ENCODE measurements at places on chromosomes 1 and 21. TPM values are rescaled to one million over a fixed set of nuclear protein-coding genes. Genes with fewer than 3 reads are reported as not detected.

The FCRL3 gene
- not detected for total RNA-seq

The PIGP gene
- 7.1 TPM for total RNA-seq

The PLPP3 gene
- 93.4 TPM for total RNA-seq

The SLC45A3 gene
- 0.65 TPM for total RNA-seq

The FMO4 gene
- total RNA-seq, result 4.8 TPM

The REN gene
- not detected for total RNA-seq

The KRTAP19-1 gene
- total RNA-seq, result not detected

The CAPN2 gene
- 511 TPM for total RNA-seq

The SLC25A34 gene
- 0.33 TPM for total RNA-seq

The FAM167B gene
- 1.2 TPM for total RNA-seq

The AGMAT gene
- total RNA-seq, result not detected

The NCAM2 gene
- not detected for total RNA-seq

The FAM151A gene
- not detected for total RNA-seq

The PRAMEF17 gene
- total RNA-seq, result not detected

The C1orf167 gene
- not detected for total RNA-seq

The LDLRAD1 gene
- not detected for total RNA-seq

The SMIM1 gene
- 4.7 TPM for total RNA-seq

The DIO1 gene
- total RNA-seq, result not detected

The RABIF gene
- total RNA-seq, result 6.2 TPM

The CDK18 gene
- 13.8 TPM for total RNA-seq

The RUNX3 gene
- not detected for total RNA-seq

The CNR2 gene
- not detected for total RNA-seq

The ITGB2 gene
- not detected for total RNA-seq

The SPATA46 gene
- not detected for total RNA-seq

The LCE3D gene
- not detected for total RNA-seq

The ALX3 gene
- total RNA-seq, result not detected

The SLC45A1 gene
- 0.79 TPM for total RNA-seq

The NUDT4B gene
- total RNA-seq, result 9.4 TPM

The PDZK1IP1 gene
- not detected for total RNA-seq

The PGBD5 gene
- total RNA-seq, result 0.79 TPM

The TCEA3 gene
- total RNA-seq, result 38.9 TPM

The MYOM3 gene
- 0.79 TPM for total RNA-seq

The KCNE2 gene
- not detected for total RNA-seq

The PTPRU gene
- 42.2 TPM for total RNA-seq

The OLFML3 gene
- total RNA-seq, result 834 TPM

The S100A12 gene
- total RNA-seq, result not detected

The TOE1 gene
- 20.2 TPM for total RNA-seq

The SFN gene
- total RNA-seq, result 146 TPM

The EDN2 gene
- 5.2 TPM for total RNA-seq

The LRRC53 gene
- not detected for total RNA-seq

The RBM11 gene
- total RNA-seq, result not detected

The CFHR5 gene
- not detected for total RNA-seq

The MAST2 gene
- 21.9 TPM for total RNA-seq

The AMY1B gene
- total RNA-seq, result not detected

The CD84 gene
- total RNA-seq, result 0.39 TPM

The TCHHL1 gene
- not detected for total RNA-seq

The DHCR24 gene
- total RNA-seq, result 160 TPM

The MPZ gene
- total RNA-seq, result 0.33 TPM

The PADI2 gene
- total RNA-seq, result 0.43 TPM

The CEP350 gene
- 54.6 TPM for total RNA-seq

The MAN1C1 gene
- total RNA-seq, result 0.79 TPM

The RNASEL gene
- 12.6 TPM for total RNA-seq

The ZNF683 gene
- total RNA-seq, result not detected

The HUNK gene
- 0.79 TPM for total RNA-seq
